Ovary (tissue), 10 donors: ENCODE measurements at places on chromosomes 1 and 21. TPM values are rescaled to one million over a fixed set of nuclear protein-coding genes. Genes with fewer than 3 reads are reported as not detected.

TMEM82 gene
- total RNA-seq = not detected

USP16 gene
- 27.7 TPM for total RNA-seq

RGS1 gene
- 56.4 TPM for total RNA-seq

PPFIA4 gene
- 1.4 TPM for total RNA-seq

ZNF683 gene
- total RNA-seq = not detected

DNA sequence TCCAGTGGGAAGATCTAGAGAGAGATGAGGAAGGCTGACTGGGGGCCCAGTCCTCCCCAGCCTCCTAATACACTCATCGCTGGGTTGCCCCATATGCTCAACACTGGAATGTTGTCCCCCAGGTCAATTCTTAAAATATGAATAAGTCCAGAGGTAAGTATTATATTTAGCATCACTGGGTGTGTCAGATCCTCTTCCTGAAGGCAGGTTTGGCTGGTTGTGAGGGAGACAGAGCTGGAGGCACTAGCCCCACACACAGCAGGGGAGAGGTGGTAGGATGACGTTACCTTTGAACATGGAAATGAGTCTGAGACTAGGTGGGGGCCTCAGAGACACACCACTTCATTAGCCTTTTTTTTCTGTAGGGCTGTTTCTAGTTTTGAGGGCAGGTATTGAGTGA is 42.6 kb downstream of the SLC44A3 start:
- H3K4me1 ChIP-seq = peaks cover 18% of the 10 kb centered on the region
- no peaks in the 10 kb centered on the region for H3K27me3 ChIP-seq
- H3K4me3 ChIP-seq = no peak overlapping the region
- no peak for DNase-seq

GRCh38 chr1:183831311-183831710 is 26.4 kb downstream of the RGL1 start:
- peaks cover 5% of the 10 kb centered on the region for H3K4me1 ChIP-seq
- no peak for DNase-seq
- no peak overlapping the region for H3K27ac ChIP-seq
- H3K27me3 ChIP-seq = no peaks in the 10 kb centered on the region

DNA sequence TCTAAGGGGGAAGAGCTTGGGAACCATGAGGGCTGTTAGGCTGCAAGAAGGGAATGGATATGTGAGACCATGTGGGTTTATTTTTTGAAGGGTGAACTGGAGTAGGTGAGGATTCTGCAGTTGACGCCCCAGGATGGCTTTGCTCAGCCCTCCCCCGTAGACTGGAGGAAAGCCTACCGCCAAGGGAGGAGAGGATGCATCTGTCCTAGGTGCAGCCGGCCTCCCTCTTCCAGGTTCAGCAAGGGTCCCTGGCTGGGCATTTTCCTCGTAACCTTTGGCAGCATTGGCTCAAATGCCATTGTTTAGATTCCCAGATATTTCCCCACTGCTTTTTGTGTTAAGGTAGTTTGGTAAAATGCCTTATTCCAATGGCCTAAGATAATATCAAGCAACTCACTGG is 16.6 kb downstream of the TFF3 start:
- no peaks in the 10 kb centered on the region for H3K36me3 ChIP-seq
- H3K4me3 ChIP-seq = no peak overlapping the region
- no peaks in the 10 kb centered on the region for H3K4me1 ChIP-seq
- DNase-seq = no peak
- H3K27ac ChIP-seq = no peak overlapping the region
- no peaks in the 10 kb centered on the region for H3K27me3 ChIP-seq

DNA sequence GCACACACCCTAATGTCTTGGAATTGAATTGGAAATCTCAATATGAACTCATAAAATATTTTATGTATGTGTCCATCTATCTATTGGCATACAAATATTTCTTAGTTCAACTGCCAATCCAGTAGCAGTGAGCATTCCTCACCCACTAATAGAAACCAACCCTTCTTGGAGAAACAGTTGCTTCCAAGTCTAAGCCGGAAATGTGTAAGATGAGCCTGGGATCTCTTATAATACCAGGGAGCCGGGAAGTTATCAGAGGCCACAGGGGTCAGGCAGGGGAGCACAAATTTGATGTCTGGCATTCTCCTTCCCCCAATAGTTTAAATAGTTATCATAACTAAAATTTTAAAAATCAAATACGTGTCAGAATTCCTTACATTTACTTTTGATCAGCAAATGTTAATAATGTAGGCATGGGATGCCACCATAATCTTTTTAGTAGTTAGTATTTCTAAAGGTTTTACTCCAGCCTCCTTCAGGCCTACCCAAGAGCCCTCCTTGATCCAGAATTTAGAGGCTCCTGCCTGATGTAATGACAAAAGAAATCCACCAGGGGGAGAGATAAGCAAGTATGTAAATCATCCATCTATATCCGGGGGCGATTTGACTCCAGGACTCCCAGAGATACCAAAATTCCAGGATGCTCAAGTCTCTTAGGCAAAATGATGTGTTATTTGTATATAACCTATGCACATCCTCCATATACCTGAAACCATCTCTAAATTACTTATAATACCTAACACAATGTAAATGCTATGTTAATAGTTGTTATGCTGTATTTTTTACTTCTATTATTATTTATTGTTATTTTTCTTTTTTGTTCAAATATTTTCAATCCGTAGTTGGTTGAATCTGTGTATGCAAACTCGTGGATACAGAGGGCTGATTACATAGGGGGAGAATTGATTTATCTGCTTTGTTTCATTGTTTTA is 218.7 kb upstream of the COA6 start:
- no peak overlapping the region for H3K4me3 ChIP-seq
- no peak for DNase-seq
- no peaks in the 10 kb centered on the region for H3K36me3 ChIP-seq
- no peak overlapping the region for H3K27ac ChIP-seq
- H3K4me1 ChIP-seq = no peaks in the 10 kb centered on the region
- H3K27me3 ChIP-seq = no peaks in the 10 kb centered on the region

GRCh38 chr1:203600782-203601513 is 25.7 kb upstream of the ATP2B4 start:
- H3K36me3 ChIP-seq = no peaks in the 10 kb centered on the region
- H3K27me3 ChIP-seq = no peaks in the 10 kb centered on the region
- H3K4me3 ChIP-seq = no peak overlapping the region
- H3K27ac ChIP-seq = no peak overlapping the region
- H3K4me1 ChIP-seq = peaks cover 7% of the 10 kb centered on the region
- DNase-seq = no peak

DNA sequence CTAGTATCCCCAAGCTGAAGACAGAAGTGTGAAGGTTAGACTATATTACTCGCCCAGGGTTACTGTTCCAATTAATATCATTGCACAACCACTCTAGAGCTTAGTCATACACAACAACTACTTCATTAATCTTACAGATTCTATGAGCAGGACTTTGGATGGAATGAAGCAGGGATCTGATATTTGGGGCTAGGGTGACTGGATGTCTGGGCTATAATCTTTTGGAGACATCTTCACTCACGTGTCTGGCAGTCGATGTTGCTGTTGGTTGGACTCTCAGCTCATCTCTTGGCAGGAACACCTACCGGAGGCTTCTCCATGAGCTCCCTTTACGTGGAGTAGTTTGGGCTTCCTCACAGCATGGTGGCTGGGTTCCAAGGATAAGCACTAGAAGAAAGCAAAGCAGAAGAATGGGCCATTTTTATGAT is 519.2 kb upstream of the B3GALT2 start:
- DNase-seq = no peak
- no peak overlapping the region for H3K4me3 ChIP-seq
- no peak overlapping the region for H3K27ac ChIP-seq

GRCh38 chr1:224185208-224185607 is 2.2 kb downstream of the DEGS1 start:
- H3K27ac ChIP-seq = no peak overlapping the region
- no peaks in the 10 kb centered on the region for H3K36me3 ChIP-seq
- no peaks in the 10 kb centered on the region for H3K27me3 ChIP-seq
- no peak overlapping the region for H3K4me3 ChIP-seq
- peaks cover 4% of the 10 kb centered on the region for H3K4me1 ChIP-seq

GRCh38 chr1:178004926-178005391 is 35.1 kb upstream of the SEC16B start:
- DNase-seq = no peak
- no peak overlapping the region for H3K4me3 ChIP-seq
- H3K27ac ChIP-seq = no peak overlapping the region
- H3K27me3 ChIP-seq = no peaks in the 10 kb centered on the region

- H3K27me3 ChIP-seq = no peaks in the 10 kb centered on the region
- H3K27ac ChIP-seq = no peak overlapping the region
- H3K36me3 ChIP-seq = no peaks in the 10 kb centered on the region
- DNase-seq = no peak
Measured at GRCh38 chr1:74271503-74271902, 36.3 kb downstream of the TNNI3K start.

- no peak for DNase-seq
- H3K4me3 ChIP-seq = no peak overlapping the region
- peaks cover 29% of the 10 kb centered on the region for H3K4me1 ChIP-seq
- no peaks in the 10 kb centered on the region for H3K36me3 ChIP-seq
Measured at GRCh38 chr21:46063227-46063626, 34.7 kb upstream of the COL6A2 start.

DNA sequence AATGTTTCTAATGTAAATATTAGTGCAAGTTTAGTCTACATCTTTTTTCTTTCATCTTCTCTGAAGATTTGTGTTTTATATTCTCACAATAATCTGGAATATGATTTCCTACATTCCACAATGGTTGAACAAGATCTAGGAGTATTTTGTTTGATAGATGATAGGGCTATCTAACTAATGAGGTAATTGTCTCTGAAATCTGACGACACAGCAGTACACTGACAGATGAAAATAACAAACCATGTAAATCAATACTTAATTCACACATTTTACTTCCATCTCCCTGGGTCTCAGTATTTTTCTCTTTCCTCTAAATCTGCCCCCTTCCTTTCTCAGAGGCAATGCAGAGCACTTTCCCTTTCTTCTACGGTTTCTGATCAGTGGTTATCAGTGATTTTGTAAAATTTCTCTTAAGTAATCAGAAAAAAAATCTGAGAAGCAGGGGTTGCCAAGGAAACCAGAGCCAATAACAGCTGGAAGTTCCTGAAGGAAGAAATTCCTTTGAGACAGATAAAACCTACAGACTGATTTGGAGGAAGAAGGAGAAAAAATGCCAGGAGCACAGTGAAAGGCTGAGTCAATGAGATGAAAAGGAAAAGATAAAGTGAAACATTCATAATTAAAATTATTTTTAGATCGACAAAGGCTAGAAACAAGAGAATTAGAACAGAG is 7.3 kb upstream of the ANKRD13C start:
- H3K4me3 ChIP-seq = no peak overlapping the region
- H3K4me1 ChIP-seq = no peaks in the 10 kb centered on the region
- H3K36me3 ChIP-seq = no peaks in the 10 kb centered on the region
- DNase-seq = no peak
- no peak overlapping the region for H3K27ac ChIP-seq
- H3K27me3 ChIP-seq = no peaks in the 10 kb centered on the region

GRCh38 chr1:68485431-68486022 is 11.4 kb downstream of the DEPDC1 start:
- no peak overlapping the region for H3K4me3 ChIP-seq
- no peaks in the 10 kb centered on the region for H3K4me1 ChIP-seq
- H3K27ac ChIP-seq = no peak overlapping the region
- H3K36me3 ChIP-seq = no peaks in the 10 kb centered on the region
- H3K27me3 ChIP-seq = no peaks in the 10 kb centered on the region
